Activated CD4-positive, alpha-beta T cell treated with anti-CD3 and anti-CD28 coated beads, Interleukin-2, amount 10 ng/mL, durations not matched to agents 24 days and 14 days (primary cell): ENCODE measurements at places on chromosomes 12 and 14.

DNA sequence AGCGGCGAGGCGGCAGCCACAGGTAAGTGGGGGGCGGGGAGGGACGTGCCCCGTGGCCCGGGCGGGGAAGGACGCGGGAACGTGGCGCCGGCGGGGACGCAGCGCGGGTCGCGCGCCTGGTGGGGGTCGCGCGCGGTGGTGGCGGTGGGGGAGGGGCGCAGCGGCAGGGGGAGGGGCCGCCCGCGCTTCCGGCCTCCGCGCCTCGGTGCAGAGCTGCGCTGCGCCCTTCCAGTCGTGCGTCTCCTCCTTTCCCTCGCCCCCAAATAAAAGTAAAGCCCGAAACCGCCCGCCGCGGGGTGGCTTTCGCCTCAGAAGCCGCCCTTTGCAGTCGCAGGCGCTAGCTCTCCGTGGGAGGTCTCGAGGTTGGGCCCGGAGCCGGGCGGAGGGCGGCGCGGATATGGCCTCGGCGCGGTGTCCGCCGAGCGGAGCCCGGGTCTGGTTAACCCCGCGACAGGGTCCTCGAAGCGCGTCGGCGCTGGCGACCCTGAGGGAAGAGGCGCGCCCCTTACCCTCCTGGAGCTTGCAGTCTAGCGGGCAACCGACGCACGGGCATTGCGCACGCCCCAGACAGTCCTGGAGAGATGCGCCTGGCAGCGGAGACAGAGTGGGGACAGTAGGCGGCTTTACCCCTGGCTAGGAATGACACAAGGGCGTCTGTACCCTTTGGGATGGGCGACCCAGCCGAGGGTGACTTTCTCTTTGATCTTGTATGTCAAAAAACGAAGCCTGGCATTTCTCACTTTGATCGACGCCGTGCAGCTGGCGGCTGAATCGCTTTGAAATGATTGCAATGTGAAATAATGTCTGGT lies 589 bp downstream of the ATF1 start:
- H3K4me3 ChIP-seq = peak overlapping the region; percentile 94
- no peaks in the 10 kb centered on the region for H3K27me3 ChIP-seq
- peaks cover 31% of the 10 kb centered on the region for H3K4me1 ChIP-seq

DNA sequence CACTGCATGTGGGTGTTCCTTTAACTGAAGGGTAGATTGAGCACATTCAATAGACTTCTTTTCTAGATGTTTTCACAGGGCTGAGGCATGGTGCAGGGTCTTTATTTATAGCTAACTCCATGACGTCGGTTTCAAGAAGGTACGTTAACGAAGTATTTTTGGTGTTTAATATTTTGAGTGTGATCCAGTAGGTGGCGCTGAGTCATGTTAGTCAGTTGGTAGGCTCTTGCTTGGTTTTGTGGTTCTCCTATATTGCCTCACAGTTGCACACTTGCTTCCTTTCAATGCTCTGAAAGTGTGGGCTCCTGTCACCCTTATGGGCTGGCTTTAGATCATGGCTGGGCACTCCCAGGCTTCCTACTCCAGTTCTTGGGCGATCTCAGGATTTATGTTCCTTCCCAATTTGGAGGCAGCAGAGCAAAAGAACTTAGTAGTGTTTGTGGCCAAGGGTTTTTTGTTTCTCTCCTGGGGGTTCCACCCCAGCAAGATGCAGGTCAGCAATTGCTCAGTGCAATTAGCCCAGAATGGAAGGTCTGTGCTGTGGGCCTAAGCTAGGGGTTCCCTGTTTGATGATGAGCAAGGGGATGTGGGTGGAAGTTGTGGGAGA lies 471.6 kb upstream of the FOXG1 start:
- no peaks in the 10 kb centered on the region for H3K36me3 ChIP-seq
- H3K4me3 ChIP-seq = no peak overlapping the region
- H3K4me1 ChIP-seq = no peaks in the 10 kb centered on the region
- no peak for DNase-seq

- no peak overlapping the region for H3K27ac ChIP-seq
- DNase-seq = no peak
- H3K4me3 ChIP-seq = no peak overlapping the region
These were observed 7.9 kb downstream of the C14orf132 start for GRCh38 chr14:96047101-96047500.

GRCh38 chr12:57610554-57611107 lies 604 bp upstream of the ARHGEF25 start:
- peak overlapping the region; percentile 77 for H3K4me3 ChIP-seq
- DNase-seq = peak; percentile 60
- no peaks in the 10 kb centered on the region for H3K36me3 ChIP-seq
- H3K4me1 ChIP-seq = peaks cover 10% of the 10 kb centered on the region

- H3K4me1 ChIP-seq = peaks cover 7% of the 10 kb centered on the region
- peaks cover 35% of the 10 kb centered on the region for H3K36me3 ChIP-seq
- H3K27me3 ChIP-seq = no peaks in the 10 kb centered on the region
- DNase-seq = no peak
- H3K4me3 ChIP-seq = no peak overlapping the region
These were observed 8.0 kb upstream of the C1R start for GRCh38 chr12:7100239-7100638.

DNA sequence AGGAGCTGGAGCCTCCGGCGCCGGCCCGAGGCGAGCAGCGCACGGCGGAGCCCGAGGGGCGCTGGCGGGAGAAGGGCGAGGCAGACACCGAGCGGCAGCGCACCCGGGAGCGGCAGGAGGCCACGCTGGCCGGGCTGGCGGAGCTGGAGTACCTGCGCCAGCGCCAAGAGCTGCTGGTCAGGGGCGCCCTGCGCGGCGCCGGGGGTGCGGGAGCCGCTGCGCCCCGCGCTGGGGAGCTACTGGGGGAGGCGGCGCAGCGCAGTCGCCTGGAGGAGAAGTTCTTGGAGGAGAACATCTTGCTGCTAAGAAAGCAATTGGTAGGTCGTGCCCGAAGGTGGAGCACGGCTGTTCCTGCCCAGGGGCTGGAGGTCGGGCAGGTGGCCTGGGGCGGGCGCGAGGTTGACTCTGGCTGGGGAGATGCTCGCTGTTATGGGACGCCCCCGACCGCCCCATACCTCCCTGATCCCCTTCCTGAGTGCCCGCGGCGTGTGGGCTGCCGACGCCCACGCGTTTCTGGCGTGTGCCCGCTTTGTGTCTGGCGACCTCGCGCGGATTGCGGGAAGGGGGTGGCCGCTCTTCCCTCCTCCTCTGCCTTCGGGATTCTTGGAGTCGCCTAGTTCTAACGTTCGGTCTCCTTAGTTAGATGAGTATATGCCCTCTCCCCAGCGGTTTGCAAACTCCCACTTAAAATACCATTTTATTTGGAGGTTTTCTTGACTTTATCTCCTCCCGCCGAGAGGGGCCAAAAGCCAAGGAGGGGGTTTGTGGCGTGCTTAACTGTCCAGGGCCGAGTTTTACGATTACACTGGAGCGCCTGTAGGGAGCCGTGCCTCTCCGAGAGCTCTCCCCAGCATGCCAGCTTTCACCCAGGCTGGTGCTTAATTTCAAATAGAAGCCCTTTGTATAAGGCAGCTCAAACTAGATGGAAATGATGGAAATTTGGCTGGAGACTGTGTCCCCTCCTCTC lies 752 bp downstream of the DACT1 start:
- peaks cover 43% of the 10 kb centered on the region for H3K4me1 ChIP-seq
- peaks cover 11% of the 10 kb centered on the region for H3K36me3 ChIP-seq
- peak overlapping the region; percentile 84 for H3K4me3 ChIP-seq
- peak; percentile 79 for DNase-seq
- peak overlapping the region; percentile 65 for H3K27ac ChIP-seq

- no peak for DNase-seq
- H3K27ac ChIP-seq = no peak overlapping the region
- no peak overlapping the region for H3K4me3 ChIP-seq
- no peaks in the 10 kb centered on the region for H3K36me3 ChIP-seq
- no peaks in the 10 kb centered on the region for H3K27me3 ChIP-seq
These were observed 55.4 kb downstream of the SLCO1B3 start for GRCh38 chr12:20865873-20866272.

DNA sequence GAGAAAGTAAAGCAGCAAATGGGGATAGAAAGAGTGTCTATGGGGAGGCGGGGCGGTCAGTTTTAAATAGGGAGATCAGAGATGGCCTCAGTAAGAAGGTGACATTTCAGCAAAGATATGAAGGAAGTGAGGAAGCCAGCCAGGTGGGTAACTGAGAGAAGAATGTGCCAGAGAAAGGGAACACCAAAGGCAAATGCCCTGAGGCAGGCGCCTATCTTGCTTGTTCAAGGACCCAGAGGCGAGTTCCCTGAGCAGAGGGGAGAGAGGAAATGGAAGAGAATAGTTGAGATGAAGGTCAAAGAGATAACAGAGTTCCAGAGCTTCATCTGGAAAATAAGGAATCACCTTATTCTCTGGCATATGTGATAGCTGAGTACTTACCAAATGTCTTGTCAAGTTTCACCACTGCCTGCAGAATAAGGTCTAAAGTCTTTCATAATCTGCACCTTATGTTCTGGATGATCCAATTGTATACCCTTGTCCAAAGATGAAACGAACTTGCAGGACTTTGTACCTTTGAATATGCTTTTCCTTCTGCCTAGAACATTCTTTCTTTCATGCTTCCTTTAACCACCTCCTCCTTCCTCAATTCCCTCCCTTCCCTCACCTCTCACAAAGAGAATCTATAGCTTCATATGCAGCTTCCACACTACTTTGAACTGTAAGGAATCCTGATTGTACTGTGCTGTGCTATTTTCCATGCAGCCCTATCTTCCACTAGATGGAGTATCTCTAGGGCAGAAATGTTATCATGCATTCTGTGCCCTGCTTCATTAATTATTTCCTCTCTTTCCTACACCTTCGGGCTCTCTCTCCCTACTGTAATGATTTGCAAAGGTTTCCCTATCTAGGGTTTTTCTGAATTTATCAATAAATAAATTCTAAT lies 38.5 kb downstream of the GNPTAB start:
- H3K27me3 ChIP-seq = no peaks in the 10 kb centered on the region
- peaks cover 47% of the 10 kb centered on the region for H3K36me3 ChIP-seq
- no peak overlapping the region for H3K4me3 ChIP-seq
- DNase-seq = no peak
- peaks cover 40% of the 10 kb centered on the region for H3K4me1 ChIP-seq
- peak overlapping the region; percentile 72 for H3K27ac ChIP-seq

GRCh38 chr12:44616402-44616801 lies 259.7 kb downstream of the NELL2 start:
- H3K4me3 ChIP-seq = no peak overlapping the region
- H3K4me1 ChIP-seq = no peaks in the 10 kb centered on the region
- no peaks in the 10 kb centered on the region for H3K36me3 ChIP-seq

- no peaks in the 10 kb centered on the region for H3K36me3 ChIP-seq
- no peak overlapping the region for H3K4me3 ChIP-seq
- no peaks in the 10 kb centered on the region for H3K4me1 ChIP-seq
- H3K27ac ChIP-seq = no peak overlapping the region
- no peaks in the 10 kb centered on the region for H3K27me3 ChIP-seq
These were observed 270.4 kb downstream of the ADAMTS20 start for GRCh38 chr12:43281563-43281962.

- H3K4me3 ChIP-seq = peak overlapping the region; percentile 99
- H3K27me3 ChIP-seq = peaks cover 2% of the 10 kb centered on the region
- peaks cover 46% of the 10 kb centered on the region for H3K4me1 ChIP-seq
These were observed 1.6 kb downstream of the PYM1 start for GRCh38 chr12:55925870-55926737.

- H3K4me1 ChIP-seq = peaks cover 12% of the 10 kb centered on the region
- peak overlapping the region; percentile 97 for H3K27ac ChIP-seq
- H3K36me3 ChIP-seq = peaks cover 25% of the 10 kb centered on the region
- peak overlapping the region; percentile 99 for H3K4me3 ChIP-seq
These were observed 514 bp upstream of the LARP4 start for GRCh38 chr12:50400104-50400637.

- H3K27ac ChIP-seq = no peak overlapping the region
- H3K36me3 ChIP-seq = no peaks in the 10 kb centered on the region
- H3K4me1 ChIP-seq = no peaks in the 10 kb centered on the region
These were observed 795.4 kb upstream of the MGAT4C start for GRCh38 chr12:87051621-87052020.

DNA sequence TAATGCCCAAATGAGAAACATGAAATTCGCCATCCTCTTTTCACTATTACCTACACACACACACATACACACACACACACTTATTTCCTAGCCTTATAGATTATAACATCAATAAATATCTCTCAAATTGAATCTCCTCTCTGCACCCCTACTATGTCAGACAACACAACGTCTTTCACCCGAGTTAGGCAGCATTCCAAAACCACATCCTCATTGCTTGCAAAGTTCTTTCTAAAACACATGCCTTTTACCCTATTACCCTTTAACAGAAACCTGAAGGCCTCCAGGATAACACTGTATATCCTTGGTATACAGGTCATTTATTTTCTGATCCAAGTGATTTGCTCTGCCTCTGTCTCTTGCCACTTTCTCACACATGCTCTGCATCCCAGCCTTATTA lies 56.3 kb downstream of the KCNH5 start:
- no peak overlapping the region for H3K27ac ChIP-seq
- H3K36me3 ChIP-seq = no peaks in the 10 kb centered on the region
- H3K4me1 ChIP-seq = no peaks in the 10 kb centered on the region
- H3K27me3 ChIP-seq = no peaks in the 10 kb centered on the region
- no peak for DNase-seq

GRCh38 chr12:47385653-47386052 lies 305.9 kb upstream of the AMIGO2 start:
- H3K36me3 ChIP-seq = peaks cover 27% of the 10 kb centered on the region
- DNase-seq = no peak
- no peaks in the 10 kb centered on the region for H3K27me3 ChIP-seq

GRCh38 chr12:122215771-122216170 lies 10.1 kb downstream of the DIABLO start:
- no peak overlapping the region for H3K27ac ChIP-seq
- no peak overlapping the region for H3K4me3 ChIP-seq

DNA sequence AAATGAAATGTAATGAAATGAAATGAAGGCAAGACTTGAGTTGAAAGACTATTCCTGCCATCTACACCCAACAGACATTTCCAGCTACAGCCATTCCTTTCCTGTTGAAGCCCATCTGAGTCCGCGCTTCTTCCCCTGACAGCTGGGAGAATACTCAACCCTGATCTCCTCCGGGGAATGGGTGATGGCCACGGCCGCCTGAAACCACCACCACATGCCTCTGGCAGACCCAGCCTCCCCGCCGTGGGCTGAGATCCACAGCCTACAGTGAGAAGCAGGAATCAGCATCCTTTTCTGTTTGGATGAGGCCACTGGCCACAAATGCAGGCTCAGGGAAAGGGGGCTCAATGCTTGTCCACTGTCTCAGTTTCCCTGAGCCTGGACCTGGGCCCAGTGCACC lies 130.3 kb downstream of the NCOR2 start:
- H3K27ac ChIP-seq = no peak overlapping the region
- no peak overlapping the region for H3K4me3 ChIP-seq
- DNase-seq = no peak
- H3K36me3 ChIP-seq = peaks cover 11% of the 10 kb centered on the region
- H3K4me1 ChIP-seq = no peaks in the 10 kb centered on the region

- peaks cover 23% of the 10 kb centered on the region for H3K27me3 ChIP-seq
- no peak overlapping the region for H3K27ac ChIP-seq
- peaks cover 3% of the 10 kb centered on the region for H3K4me1 ChIP-seq
These were observed 80.9 kb downstream of the SLC41A2 start for GRCh38 chr12:104877103-104877705.

- peak overlapping the region; percentile 72 for H3K27ac ChIP-seq
- peaks cover 49% of the 10 kb centered on the region for H3K36me3 ChIP-seq
- H3K4me1 ChIP-seq = peaks cover 30% of the 10 kb centered on the region
- no peaks in the 10 kb centered on the region for H3K27me3 ChIP-seq
These were observed 22.0 kb downstream of the PRPF40B start for GRCh38 chr12:49645146-49646039.

GRCh38 chr12:2638273-2639019 lies 156.3 kb upstream of the FKBP4 start:
- H3K27me3 ChIP-seq = peaks cover 11% of the 10 kb centered on the region
- H3K27ac ChIP-seq = no peak overlapping the region
- no peak overlapping the region for H3K4me3 ChIP-seq
- H3K36me3 ChIP-seq = no peaks in the 10 kb centered on the region
